ENCODE measurements at places on chromosomes 11 and 22. TPM values are rescaled to one million over a fixed set of nuclear protein-coding genes. Genes with fewer than 3 reads are reported as not detected.

The DDIAS gene
- total RNA-seq = 0.95 TPM

- DNase-seq = peak; percentile 56
These were observed 21.5 kb upstream of the TXNRD2 start for GRCh38 chr22:19962909-19963806.

GRCh38 chr11:21364866-21365624 lies 695.7 kb downstream of the NELL1 start:
- no peak for DNase-seq

GRCh38 chr11:76589477-76589876 lies 81.1 kb downstream of the LRRC32 start:
- DNase-seq = no peak

GRCh38 chr11:99370549-99371216 lies 349.9 kb downstream of the CNTN5 start:
- peak; percentile 79 for DNase-seq

DNA sequence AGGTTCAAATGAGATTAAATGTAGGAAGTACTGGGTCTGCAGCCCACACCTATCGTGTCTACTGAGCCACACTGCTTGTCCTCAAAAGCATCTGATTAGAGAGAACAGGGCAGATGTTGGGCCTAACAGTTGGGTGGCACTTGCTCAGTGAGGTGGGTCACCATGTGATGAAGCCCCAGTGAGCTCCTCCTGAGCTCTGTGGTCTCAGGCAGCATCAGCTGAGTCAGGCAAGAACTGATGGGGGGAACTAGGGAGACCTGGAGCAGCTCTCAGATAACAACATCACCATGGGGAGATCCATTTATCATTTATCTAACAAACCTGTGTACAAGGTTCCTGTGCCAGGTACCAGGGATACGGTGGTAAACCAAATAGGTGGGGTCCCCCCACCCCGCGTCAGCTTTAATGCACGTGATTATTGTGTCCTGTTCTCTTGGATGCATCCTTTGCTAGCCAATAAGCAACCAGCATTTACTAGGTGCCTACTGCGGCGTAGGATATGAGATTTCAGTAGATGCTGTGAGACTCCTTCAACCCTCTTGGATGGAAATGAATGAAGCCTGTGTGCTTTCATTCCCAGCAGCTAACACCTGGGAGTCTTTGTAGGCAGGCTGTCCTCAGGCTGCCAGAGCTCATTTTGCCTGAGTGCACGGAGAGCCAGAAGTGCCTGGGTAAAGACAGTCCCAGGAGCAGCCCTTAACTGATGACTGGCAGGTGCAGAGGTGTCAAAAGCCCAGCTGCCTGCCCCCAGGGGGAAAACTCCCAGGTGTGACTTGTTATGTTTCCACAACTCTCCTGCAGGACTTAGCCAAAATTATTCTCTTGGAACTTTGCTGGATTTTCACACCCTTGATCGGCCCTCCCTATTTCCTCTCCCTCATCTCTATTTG lies 73.6 kb upstream of the NARS2 start:
- no peak for DNase-seq

The CSRP3 gene
- 1,720 TPM for total RNA-seq

DNA sequence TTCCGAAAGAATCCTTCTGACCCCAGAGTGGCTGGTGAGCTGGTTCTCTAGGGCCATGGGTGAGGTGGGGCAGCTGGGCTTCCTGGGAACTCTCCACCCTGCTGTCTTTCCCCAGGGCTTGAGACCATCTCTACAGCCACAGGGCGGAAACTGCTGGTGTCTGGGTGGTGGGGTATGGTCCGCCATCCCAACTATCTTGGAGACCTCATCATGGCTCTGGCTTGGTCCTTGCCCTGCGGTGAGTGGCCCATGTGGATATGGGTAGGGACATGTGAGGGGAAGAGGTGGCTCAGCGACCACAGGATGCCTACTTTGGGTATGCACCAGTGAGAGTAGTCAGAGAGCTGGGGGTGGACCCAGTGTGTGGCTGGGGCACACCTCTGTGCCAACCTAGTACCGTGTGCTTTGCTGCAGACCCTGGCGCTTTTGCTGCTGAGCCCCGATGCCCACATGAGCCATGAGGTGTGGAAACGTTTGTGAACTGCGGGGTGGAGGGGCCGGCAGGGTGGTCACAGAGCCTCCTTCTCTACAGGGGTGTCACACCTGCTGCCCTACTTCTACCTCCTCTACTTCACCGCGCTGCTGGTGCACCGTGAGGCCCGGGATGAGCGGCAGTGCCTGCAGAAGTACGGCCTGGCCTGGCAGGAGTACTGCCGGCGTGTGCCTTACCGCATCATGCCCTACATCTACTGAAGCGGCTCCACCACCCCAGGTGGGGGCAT lies 2.0 kb downstream of the ZNHIT2 start:
- no peak for DNase-seq

GRCh38 chr22:46728470-46728869 lies 9.6 kb downstream of the CERK start:
- peak; percentile 70 for DNase-seq

- DNase-seq = no peak
These were observed 36.2 kb upstream of the DDX6 start for GRCh38 chr11:118827118-118827517.

The WNT7B gene
- total RNA-seq = not detected

The YPEL4 gene
- 0.51 TPM for total RNA-seq

The TRIM49C gene
- not detected for total RNA-seq

The CARD16 gene
- 9.2 TPM for total RNA-seq

GRCh38 chr11:120528749-120529148 lies 17.2 kb downstream of the GRIK4 start:
- no peak for DNase-seq

DNA sequence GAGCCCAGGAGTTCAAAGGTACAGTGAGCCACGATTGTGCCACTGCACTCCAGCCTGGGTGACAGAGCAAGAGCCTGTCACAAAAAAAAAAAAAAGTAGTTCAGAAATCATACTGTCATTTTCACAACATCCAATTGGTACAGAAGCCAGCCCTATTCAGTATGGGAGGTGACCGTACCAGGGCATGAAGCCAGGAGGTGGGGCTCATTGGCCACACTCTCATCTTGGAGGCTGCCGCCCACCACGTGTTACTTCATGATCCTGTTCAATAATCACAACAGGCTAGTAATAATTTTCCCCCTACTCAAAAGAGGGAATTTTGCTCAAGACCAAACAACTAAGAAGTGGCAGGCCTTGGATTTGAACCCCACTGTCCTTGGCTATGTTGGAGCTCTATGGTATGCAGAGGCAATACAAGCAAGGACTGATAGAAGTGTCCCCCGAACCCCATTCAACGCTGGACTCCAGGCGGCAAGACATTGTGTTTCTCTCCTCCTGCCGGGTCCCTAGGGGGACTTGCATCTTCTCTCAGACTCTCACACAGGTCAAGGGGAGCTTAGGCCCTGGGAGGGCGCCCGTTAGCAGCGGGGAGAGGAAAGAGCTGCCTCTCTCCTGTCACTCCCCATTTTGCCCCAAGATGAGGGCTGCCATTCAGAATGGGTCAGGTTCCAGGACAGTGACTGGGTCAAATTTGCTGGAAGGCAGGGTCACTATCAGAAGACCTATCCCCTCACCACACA lies 40.2 kb upstream of the EMID1 start:
- no peak for DNase-seq

The ELFN2 gene
- 0.22 TPM for total RNA-seq

The MRGPRX4 gene
- not detected for total RNA-seq

- no peak for DNase-seq
These were observed 17.1 kb downstream of the CRELD2 start for GRCh38 chr22:49935561-49935960.

- DNase-seq = no peak
These were observed 31.7 kb downstream of the EXT2 start for GRCh38 chr11:44127130-44127529.

DNA sequence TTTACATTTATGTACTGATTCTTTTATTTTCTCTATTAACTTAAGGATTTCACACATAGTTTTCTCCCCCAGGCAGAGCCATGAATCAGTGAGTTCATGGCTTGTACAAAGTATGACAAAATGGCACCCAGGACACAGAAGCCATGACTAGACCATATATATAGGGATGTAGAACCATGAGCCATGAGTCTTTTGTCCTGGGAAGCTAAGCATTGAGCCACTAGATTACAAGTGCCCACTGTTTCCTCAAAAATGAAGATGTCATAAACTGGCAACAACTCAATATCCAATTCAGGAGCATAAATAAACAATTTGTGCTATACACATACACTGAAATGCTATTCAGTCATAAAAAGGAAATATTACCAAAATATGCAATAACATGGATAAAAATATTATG lies 36.2 kb downstream of the CARD18 start:
- no peak for DNase-seq

DNA sequence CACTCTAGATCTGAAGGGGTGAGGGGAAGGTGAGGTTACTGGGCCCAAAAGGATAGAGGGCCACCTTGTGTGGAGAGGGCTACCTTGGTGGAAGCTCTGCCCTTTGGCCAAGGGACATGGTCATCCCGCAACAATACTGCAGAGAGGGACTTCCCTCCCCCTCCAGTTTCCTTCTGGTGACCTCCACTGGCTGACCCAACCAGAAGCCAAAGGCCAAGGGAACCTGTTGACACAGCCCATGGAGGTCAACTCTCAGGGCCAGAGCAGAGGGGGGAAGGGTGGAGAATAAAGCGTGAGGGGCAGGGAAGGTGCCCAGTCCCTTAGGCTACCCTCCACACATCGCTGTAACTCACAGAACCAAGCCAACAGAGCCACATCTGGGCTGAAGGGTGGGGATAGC lies 15.0 kb upstream of the RHOD start:
- no peak for DNase-seq

The PRG2 gene
- total RNA-seq = not detected

The OR2D2 gene
- not detected for total RNA-seq

The FGF19 gene
- total RNA-seq = not detected

- DNase-seq = peak; percentile 70
These were observed 13.8 kb upstream of the IFITM3 start for GRCh38 chr11:334264-334994.

The OR52I2 gene
- not detected for total RNA-seq

The GRK3 gene
- 4.0 TPM for total RNA-seq

GRCh38 chr22:22786301-22787115 lies 101.1 kb upstream of the IGLL5 start:
- DNase-seq = no peak

DNA sequence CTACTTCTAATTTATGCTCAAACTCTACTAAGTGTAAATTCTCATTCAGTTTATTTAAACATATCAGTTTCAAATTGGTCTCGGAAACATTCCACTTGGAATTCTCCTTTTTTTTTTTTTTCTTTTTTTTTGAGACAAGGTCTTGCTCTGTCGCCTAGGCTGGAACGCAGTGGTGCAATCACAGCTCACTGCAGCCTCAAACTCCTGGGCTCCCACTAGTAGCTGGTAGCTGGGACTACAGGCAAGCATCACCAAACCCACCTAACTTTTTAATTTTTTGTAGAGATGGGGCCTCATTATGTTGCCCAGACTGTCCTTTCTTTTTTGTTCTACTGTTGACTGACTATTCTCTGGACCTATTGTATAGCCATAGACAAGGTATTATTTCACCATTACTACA lies 33.3 kb upstream of the CCDC81 start:
- no peak for DNase-seq

The ADSL gene
- total RNA-seq = 55.3 TPM

GRCh38 chr11:75527938-75528735 lies 2.4 kb upstream of the GDPD5 start:
- DNase-seq = no peak

The CYTH4 gene
- total RNA-seq = 7.5 TPM

DNA sequence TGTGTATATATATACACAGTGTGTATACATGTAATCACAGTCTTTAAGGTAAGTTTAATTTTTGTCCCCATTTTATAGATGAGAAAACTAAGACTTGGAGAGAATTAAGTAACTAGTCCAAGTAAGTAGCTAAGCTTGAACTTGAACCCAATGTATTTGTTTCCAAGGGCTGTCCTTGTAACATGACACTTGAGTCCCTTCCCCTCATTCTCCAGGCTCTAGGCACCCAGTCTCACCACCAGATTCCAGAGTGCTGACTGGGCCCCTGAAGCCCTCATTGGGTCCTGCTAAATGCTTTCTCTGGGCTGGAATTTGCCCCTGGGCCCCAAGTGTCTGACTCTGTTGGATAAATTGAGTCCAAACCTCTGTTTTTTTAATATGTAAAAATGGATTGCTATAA lies 45.5 kb downstream of the ADM start:
- no peak for DNase-seq

GRCh38 chr22:29689880-29690213 lies 30.0 kb upstream of the CABP7 start:
- DNase-seq = no peak

The ARHGAP8 gene
- total RNA-seq = 0.16 TPM

The MCAM gene
- 68.7 TPM for total RNA-seq

DNA sequence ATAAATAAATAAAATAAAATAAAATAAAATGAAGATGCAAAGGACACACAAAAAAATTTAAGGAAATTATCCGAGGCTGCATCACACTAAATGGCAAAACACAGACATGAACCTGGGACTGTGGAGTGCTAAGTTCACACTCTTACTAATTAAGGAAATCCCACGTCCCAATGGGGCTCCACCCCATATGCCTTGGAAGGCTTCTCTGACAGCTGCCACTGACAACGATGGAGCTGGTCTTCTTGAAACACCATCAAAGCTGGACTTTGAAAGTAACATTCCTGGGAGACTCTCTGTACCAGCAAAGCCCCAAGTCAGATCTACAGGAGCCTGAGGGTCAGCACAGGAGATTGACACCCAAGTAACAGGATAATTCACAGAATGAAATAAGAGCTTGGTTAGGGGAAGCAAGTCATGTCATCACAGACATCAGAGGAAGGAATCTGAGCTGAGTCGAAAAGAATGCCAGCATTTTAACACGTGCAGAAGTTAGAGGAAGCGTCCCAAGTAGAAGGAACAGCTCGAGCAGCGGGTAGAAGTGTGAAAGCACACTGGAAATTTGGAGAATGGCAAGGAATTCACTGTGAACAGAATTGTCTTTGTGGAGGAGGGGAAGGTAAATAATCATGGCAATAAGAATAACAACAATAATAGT lies 13.8 kb downstream of the TPST2 start:
- no peak for DNase-seq

DNA sequence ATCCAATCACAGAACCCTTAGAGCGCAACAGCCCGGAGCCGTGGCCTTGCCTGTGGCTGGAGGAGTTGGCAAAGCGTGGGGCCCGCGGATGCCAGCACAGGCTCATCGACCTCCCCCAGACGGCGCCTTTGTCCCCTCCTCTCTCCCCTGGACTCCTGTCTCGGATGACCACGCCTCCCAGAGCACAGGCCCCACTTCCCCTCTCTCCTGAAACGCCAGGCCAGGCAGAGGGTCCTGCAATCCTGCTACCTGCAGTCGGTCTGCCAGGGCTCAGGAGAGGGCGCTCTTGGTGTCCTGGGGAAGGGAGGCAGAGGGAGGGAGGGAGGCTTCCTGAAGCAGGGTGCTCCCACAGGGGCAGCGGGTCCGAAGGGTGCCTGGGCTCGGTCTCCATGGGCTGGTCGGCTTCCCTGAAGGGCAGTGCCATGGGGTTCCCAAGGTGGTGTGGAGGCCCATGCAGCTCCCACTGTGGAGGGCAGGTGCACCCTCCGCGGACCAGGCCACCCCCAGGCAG lies 16.6 kb upstream of the TTLL12 start:
- DNase-seq = peak; percentile 63

GRCh38 chr11:11217929-11218628 lies 135.0 kb downstream of the CSNK2A3 start:
- DNase-seq = no peak

The C11orf65 gene
- 0.43 TPM for total RNA-seq
